Endothelial cell of umbilical vein (primary cell): ENCODE measurements at places on chromosomes 1 and 21. TPM values are rescaled to one million over a fixed set of nuclear protein-coding genes. Genes with fewer than 3 reads are reported as not detected.

- DNase-seq, result no peak
Measured at GRCh38 chr1:207883104-207883651, 27.7 kb downstream of the CD34 start.

The CELA3A gene
- not detected in 2 replicates for total RNA-seq

GRCh38 chr1:7207875-7208646 lies 422.8 kb downstream of the CAMTA1 start:
- DNase-seq, result peak; percentile 59

GRCh38 chr1:234149217-234149616 lies 224.0 kb upstream of the COA6 start:
- no peak for DNase-seq

GRCh38 chr1:34625521-34626015 lies 129.3 kb upstream of the GJB5 start:
- DNase-seq, result no peak

GRCh38 chr1:6603238-6603914 lies 707 bp upstream of the KLHL21 start:
- DNase-seq, result peak; percentile 75

The CD160 gene
- total RNA-seq, result not detected in 2 replicates

DNA sequence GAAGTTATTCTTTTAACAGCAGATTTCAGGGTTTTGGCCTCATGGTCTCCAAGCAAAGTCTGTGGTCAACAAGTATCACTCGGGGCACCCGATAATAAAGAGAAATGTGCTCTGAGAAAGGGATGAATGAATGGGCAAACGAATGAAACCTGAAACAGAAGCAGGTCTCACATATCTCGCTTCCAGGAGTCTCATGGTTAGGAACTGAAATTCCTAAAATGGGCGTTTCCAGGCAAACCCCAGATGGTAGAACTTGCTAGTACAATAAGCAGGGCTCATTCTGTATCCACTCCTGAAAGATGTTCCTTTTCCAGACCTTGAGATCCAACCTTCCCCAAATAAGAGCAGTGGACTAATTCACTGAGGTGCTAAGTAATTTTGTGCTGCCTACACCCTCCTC lies 87.2 kb downstream of the LAMC2 start:
- no peak for DNase-seq

DNA sequence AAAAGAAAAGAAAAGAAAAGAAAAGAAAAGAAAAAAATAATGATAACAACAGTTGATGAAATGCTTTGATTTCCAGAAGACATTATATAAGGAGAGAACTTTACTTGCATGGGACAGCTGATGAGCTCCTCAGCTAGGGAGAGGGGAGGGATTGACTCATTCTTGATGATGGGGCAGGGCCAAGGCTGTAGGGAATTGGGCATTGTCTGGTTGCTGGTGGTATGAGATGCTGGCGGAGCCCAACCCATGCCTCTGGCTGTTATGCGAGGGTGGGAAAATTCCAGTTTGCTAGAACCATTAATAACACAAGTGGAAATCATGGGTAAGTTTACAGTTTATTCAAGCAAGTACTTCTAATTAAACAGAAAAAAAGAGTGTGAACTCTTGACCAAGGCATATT lies 36.0 kb upstream of the KIF26B start:
- no peak for DNase-seq

- DNase-seq, result no peak
Measured at GRCh38 chr1:218925777-218926176, 247.9 kb upstream of the LYPLAL1 start.

DNA sequence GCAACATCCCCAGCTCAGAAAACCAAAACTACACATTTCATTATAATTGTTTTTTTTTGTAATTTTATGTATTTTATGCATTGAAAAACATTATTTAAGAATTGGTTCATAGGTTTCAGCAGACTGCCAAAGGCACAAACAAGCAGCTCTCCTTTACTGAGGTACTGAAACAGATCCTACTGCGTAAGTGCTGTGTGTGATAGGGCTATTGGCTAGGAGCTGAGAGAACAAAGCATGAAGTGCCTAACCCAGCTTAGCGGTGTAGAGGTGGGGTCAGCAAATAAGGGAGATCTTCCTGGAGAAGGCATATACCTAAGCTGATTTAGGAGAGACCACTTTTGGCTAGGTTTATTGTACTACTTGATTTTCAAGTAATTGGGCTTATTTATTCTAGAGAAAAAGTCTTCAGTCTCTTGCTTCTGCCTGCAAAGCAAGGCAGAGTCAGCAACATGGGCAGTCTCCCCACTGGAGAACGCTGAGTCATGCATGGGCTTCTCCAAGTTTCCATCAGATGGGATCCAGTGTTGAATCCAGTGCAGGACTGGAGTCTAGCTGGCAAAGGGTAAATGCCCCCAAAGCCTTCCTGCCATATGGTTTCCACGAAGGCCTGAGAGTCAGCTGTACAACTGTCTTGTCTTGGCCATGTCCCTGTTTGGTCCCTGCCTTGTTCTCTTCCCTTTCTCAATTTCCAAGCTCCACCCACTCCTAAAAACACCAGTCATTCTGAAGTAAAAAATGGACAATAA lies 18.0 kb upstream of the YTHDF2 start:
- DNase-seq, result peak; percentile 10

The ANKRD34A gene
- 0.24 and 0.60 TPM in 2 replicates for total RNA-seq

DNA sequence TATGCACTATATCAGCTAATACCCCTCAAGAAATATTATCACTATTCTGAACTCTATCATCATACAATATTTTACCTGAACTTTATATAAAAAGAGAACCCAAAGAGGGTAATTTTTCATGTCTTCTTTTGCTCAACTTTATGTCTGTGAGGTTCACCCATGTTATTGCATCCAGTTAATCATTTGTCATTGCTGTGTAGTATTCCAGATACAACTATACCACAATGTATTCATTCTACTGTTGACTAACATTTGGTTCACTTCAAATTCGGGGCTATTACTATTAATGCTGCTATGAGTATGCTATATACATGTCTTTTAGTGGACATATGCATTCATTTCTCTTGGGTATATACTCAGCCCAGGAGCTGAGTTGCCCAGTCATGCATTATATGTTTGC lies 21.0 kb upstream of the DLGAP3 start:
- DNase-seq, result no peak

The TCHHL1 gene
- total RNA-seq, result not detected in 2 replicates

The WNT2B gene
- total RNA-seq, result 3.6 and 4.6 TPM in 2 replicates

- DNase-seq, result no peak
Measured at GRCh38 chr1:233480198-233480597, 133.7 kb upstream of the KCNK1 start.

DNA sequence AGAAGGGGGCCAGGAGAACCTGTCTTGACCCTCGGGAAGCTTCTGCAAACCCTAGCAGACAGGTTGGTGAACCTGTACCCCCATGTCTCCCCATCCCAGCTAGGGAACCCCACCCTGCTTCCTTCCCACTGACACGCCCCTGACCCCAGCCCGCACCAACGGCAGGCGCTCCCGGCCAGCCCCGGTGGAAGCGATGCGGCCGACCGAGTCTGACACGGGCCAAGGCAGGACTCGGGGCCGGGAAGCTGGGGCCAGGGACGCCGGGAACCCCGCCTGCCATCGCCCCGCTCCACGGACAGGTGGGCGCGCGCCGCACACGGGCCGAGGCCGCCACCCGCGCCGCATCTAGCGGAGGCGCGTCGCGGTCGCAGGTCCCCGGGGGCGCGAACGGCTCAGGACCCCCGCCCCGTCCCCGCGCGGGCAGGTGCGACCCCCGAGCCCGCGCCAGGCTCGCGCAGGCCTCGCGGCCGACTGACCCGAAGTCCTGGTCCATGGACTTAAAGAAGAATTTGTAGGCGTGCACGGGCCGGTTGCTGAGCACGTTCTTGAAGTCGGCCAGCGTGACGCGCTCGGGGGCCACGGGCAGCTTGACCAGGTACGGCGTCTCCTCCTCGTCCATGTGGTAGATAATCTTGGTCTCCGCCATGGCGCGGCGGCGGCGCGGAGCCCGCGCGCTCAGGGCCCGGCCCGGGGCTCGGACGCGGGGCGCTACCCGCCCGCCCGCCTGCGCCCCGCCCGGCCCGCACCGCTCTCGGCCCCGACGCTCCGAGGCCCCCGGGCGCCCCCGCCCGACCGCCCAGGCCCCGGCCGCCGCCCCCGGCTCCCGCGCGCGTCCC lies 580 bp downstream of the DVL1 start:
- DNase-seq, result peak; percentile 34

The INSRR gene
- total RNA-seq, result not detected in 2 replicates

- peak; percentile 63 for DNase-seq
Measured at GRCh38 chr1:211643324-211644212, 31.9 kb downstream of the NEK2 start.

GRCh38 chr1:225950905-225951497 lies 10.0 kb upstream of the LEFTY2 start:
- no peak for DNase-seq

The NPPA gene
- total RNA-seq, result not detected in 2 replicates

The GPR25 gene
- total RNA-seq, result not detected in 2 replicates

GRCh38 chr21:27450216-27450615 lies 483.3 kb upstream of the ADAMTS5 start:
- DNase-seq, result peak; percentile 69

The ZNF683 gene
- not detected in 2 replicates for total RNA-seq

- DNase-seq, result no peak
Measured at GRCh38 chr1:20448671-20449071, 37.3 kb downstream of the CAMK2N1 start.

The FAM151A gene
- total RNA-seq, result not detected in 2 replicates

The LAMB3 gene
- 0.72 and 3.1 TPM in 2 replicates for total RNA-seq

DNA sequence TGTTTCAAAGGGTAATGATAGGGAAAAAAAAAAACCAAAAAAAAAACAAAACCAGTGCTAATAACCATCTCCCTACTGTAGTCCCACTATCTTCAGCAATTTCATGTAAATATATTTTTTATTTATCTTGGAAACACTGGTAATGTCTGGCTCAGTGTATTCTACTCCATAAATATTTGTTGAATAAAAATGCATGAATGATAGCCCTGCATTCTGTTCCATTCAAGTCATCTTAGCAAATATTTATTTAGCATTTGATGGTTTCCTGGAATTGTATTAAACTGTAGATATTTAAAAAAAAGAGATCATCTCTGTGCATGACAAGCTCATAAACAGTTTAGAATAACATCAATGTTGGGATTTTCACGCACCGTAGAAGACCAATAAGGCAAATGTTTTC lies 24.2 kb downstream of the IL23R start:
- DNase-seq, result no peak

The LIPI gene
- total RNA-seq, result not detected in 2 replicates

GRCh38 chr1:155007251-155007828 lies 4.7 kb downstream of the ZBTB7B start:
- DNase-seq, result no peak
